Choroid plexus epithelial cell (primary cell): ENCODE measurements at places on chromosomes 2 and 18.

DNA sequence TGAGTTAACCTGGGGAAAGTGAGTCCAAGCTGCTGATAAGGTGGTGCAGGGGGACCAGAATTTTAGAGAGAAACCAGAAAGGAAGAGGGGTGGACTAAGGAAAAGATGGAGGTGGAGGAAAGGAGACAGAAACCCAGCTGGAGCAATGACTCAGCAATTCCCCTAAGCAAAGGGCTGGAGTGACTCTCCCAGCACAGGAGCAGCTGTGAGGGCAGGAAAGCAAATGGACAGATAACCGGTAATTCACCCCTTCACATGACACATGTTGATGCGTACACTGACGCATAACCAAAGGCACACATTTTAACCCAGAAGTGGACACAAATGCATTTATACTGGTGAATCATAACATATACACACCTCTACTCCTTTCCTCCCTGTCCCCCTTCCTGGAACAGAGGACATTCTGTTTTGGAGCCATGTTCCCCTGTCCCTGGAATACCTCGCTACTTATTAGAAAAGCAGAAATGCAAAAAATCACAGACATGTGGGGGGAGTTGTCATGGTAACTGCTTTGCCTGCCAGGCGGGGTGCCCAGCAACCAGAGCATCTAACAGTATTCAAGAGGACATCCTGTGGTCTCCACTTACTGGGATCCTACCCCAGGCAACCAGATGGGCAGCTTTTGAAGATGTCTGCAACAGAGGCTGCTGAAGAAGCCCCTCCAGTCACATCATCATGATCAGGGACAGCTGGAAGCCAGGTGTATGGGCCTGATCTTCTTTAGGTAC is 4.7 kb downstream of the CDK5R2 start:
- DNase-seq, result peak; percentile 70

DNA sequence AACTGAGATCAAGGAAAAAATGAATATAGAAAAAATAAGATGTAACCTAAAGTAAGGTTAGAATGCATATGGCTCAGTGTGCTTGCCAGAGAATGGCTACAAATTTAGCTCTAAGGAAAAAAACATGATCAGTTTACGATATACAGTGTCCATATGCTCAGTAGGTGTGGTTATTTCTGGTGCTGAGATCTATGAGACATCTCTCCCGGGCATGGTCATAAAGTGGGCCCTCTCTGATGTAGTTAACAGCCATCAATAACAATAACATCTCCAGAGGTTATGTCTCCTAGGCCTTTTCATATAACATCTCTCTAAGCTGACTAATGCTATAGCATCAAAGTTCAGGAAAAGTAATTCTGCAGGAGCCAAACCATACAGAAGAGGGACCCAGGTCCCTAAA is 56.3 kb upstream of the UBE2E3 start:
- DNase-seq, result no peak

GRCh38 chr2:39059366-39059952 is 61.4 kb downstream of the SOS1 start:
- peak; percentile 76 for DNase-seq

GRCh38 chr18:25614168-25614567 is 262.2 kb upstream of the ZNF521 start:
- no peak for DNase-seq

DNA sequence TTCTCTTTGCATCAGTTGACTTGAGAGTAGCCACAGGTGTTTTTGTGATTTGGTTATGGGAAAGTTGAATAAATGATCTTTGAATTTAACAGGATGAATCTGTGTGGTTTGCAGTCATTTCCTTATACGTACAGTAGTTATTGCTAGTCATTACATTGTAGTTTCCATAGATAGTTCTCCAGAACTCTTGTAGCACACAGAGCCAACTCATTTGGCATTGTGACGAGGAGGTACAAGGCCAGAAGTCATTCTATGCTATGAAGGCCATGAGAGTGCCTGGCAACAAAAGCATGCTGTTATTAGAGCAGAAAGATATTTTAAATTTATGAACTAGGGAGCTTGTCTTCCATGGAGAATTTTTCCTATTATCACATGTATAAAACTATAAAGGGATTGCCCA is 973.0 kb upstream of the CHAC2 start:
- DNase-seq, result no peak

DNA sequence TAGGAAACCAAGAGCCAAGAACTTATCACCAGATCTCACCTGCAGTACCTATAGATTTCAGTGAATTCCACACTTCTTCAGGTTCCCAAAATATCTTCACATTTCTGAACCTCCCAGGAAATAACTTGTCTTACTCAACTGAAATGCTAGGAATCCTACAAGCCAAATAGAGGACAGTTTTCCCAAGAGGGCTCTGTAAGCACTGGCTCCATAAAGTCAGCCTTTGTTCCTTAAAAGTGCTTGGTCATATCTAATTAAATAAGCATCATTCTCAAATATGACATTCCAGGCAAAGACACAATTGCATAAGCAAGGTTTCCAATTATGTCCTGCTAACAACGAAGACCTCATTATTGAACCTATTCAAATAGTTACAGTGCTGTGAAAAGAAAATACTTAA is 154.6 kb upstream of the MGAT5 start:
- DNase-seq, result no peak

DNA sequence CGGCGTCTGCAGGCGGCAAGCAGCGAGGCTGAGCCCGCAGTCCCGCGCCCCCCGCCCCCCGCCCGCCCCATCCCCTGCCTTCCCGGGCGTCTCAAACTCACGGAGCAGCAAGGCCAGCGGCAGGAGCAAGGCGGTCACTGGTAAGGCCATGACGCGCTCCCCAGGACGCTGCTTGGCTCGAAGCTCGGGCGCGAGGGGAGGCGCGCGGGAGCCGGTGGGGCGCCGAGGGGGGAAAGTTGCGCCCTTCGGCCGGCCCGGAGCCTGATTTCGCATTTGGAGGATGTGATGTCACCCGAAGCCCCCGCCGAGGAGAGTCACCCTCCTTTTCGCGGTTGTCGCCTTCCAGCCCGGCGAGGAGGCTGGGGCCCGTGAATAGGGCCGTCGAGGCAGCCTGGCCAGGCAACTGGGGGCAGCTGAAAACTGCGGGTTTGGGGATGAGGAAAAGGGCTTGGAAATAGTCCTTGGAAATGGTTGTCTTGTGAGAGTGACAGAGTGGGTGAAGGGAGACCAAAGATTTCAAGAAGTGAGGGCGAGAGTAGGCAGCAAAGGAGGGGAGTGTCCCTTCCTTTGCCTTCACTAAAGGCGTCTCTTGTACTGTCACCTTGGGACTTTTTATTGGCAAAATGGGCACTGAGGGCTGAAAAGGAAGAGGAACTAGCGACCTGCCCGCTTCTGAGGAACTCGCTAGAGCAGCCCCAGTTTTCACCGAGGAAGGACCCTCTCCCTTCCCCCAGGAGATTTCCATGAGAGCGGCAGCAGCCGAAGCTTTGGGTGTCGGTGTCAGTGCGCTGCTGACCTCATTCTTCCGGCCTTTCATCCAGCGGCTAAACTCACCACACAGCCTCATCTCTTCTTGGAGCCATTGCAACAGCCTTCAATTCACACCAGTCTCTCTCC is at the start of gene CD8A:
Gene CD8A, minus strand, starts transcription at position 238 of the 897 bp plus-strand sequence. Its CDS starts 88 bp downstream, at position 150.
- peak; percentile 41 for DNase-seq

DNA sequence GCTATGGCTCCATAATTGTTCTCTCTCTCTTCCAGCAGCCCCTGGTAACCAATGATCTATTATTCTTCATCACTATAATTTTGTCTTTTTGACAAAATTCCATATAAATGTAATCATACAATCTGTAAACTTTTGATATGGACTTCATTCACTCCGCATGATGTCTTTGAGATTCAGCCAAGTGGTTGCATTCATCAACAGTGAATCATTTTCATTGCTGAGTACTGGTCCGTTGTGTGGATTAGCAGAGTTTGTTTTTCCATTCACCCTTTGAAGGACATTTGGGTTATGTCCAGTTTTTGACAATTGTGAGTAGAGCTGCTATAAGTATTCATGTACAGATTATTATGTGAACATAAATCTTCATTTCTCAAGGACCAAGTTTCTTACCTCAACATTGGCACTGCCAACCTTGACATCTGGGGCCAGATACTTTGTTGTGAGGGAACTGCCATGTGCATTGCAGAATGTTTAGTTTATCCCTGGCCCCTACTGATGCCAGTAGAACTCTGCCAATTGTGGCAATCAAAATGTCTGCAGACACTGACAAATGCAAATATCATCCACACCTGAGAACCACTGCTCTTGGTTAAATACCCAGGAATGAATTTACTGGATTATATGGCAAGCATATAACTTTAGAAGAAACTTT is 48.4 kb upstream of the BCL2L11 start:
- DNase-seq, result peak; percentile 92

DNA sequence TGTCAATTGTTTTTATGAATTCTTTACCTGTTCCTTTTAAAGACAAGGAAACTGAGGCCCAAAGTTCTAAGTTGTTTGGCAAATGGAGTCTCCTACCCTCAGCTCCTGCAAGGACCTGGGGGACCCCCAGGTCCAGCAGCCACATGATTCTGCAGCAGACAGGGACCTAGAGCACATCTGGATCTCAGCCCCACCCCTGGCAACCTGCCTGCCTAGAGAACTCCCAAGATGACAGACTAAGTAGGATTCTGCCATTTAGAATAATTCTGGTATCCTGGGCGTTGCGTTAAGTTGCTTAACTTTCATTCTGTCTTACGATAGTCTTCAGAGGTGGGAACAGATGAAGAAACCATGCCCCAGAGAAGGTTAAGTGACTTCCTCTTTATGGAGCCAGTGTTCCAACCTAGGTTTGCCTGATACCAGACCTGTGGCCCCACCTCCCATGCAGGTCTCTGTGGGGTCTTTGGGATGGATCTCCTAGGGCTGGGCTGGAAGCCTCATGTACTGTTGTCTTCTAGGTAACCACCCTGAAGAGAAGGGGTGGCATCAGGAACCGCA is 5.6 kb upstream of the CENPA start:
- no peak for DNase-seq

DNA sequence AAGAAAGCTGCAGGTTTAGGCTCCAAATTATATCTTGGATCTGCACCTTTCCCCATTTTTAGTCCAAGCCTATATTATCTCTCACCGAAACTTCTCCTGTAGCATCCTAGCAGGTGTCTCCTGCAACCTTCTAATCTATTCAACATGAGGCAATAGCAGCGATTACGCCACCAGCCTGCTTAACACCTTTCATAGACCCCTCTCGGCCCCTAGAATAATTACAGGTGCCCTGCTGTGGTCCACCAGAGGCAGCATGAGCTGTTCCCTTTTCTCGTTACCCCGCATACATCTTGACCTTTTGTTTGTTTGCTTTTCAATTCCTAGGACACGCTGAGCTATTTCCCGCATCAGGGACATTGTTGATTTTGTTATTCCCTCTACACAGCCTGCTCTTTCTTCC is 361.9 kb downstream of the CYRIA start:
- DNase-seq, result no peak

DNA sequence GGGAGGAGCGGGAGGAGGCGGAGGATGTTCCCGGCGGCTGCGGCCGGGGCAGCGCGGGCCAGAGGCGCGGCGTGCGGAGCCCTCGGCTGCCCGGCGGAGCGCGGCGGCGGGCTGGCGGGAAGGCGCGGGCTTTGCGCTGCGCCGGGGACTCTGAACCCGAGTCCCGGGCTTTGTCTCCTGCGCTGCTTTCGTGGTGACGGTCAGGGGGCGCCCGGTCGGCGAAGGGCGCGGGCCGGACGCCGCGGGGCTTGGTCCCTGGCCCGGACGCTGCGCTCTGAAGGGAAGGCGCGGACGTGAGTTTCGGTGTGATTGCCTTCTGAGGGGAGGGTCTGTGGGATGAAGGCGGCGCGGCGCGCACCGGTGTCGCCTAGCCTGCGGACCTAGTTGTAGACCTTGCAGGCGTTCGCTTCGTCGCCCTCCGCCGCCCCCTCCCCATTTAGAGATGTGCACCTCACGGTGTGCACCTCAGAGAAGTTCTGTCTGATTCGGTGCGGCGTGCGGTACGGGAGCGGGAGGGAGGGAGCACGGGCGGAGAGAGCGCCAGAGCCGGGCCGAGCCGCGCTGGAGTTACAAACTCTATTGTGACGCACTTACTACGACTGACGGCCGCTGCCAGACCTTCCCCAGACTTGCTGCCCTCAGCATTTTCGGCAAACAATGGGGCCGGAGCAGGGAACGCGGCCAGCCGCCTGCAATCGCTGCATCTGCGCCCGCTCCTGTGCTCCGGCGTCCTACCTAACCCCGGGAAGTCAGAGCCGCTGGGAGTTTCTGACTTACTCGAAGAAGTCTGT is 2.1 kb downstream of the BCL2L11 start:
- DNase-seq, result peak; percentile 82

GRCh38 chr2:23547725-23548124 is 162.7 kb downstream of the KLHL29 start:
- DNase-seq, result no peak

GRCh38 chr2:10923965-10924364 is 12.2 kb downstream of the KCNF1 start:
- no peak for DNase-seq

DNA sequence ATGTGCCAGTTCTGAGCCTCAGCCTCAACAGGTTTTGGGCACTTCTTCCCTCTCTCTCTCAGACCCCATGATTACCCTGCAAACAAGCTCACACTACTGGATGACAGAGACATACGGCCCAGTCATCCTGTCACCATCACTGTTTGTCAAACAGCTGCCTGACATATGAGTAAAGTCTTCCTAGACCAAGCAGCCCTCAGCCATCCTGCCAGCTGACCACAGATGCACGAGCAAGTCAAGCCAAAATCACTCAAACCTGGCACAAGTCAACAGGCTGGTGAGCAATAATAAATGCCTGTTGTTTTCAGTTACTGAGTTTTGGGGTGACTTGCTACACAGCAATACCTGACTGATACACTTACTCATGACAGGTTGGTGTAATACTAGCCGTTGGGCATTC is 75.5 kb upstream of the KLF7 start:
- DNase-seq, result no peak

GRCh38 chr2:231190531-231191197 is 7.8 kb upstream of the ARMC9 start:
- peak; percentile 74 for DNase-seq

- peak; percentile 48 for DNase-seq
Observed at GRCh38 chr2:238728330-238729260, 119.3 kb upstream of the TWIST2 start.

GRCh38 chr2:121748202-121748601 is 7.2 kb upstream of the TSN start:
- peak; percentile 65 for DNase-seq
